Inflammatory macrophage (primary cell): ENCODE measurements at places on chromosomes 4 and X.

- peak; percentile 20 for DNase-seq
These were observed 395.2 kb downstream of the MID1IP1 start for GRCh38 chrX:39196192-39197102.

DNA sequence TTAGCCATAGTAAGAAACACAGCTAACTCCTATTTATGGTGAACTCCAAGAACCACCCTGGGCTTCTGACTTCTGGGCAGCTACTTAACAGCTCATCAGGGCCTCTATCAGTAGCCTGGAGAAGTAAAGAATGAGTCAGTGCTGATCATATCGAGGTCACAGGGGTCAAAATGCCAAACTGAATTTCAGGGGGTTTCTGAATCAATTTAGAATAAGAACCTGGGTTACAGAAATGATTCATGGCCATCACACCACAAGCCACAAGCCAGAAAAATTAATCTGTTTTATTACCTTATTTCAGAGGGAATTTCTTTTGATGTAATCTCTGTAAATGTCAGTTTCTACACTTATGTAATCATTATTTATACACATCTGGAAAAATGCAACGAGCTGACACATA lies 64.4 kb downstream of the CHST7 start:
- peak; percentile 16 for DNase-seq

- peak; percentile 47 for DNase-seq
These were observed 8.7 kb downstream of the RIPPLY1 start for GRCh38 chrX:106894392-106894909.

DNA sequence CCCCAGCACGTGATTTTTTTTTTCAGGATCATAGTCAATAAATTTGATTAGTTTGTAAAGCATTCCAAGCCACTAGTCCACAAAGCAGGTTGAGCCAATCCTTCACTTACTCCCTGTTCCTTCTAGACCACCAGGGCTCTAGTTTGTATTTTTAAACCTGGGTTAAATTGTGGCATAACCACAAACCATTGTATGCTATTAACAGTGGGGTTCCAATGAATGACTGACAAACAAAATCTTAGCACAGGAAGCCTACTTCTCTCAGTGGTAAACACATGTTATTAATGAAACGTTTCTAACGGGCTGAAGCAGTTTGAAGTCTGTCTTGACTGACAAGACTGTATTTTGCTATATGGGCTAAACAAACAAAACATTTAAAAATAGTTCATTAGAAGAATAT lies 48.6 kb upstream of the GYPA start:
- DNase-seq: no peak

- no peak for DNase-seq
These were observed 181.9 kb downstream of the SPRY1 start for GRCh38 chr4:123578276-123579029.

DNA sequence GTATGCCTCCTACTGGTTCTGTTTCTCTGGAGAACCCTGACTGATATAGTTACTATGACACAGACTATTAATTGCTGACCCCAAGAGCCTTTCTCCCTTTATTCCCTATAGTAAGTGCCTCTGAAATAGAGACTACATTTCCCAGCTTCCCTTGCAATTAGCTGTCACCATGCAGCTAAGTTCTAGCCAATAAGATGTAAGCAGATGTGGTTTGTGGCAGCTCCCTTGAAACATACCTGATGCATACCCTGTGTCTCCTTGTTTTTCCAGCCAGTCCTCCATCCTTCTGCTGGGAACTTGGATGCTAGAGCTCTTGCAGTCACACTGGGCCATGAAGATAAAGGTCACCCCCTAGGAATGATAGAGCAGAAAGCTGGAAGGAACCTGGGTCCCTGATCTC lies 9.7 kb upstream of the TMEM165 start:
- peak; percentile 10 for DNase-seq

DNA sequence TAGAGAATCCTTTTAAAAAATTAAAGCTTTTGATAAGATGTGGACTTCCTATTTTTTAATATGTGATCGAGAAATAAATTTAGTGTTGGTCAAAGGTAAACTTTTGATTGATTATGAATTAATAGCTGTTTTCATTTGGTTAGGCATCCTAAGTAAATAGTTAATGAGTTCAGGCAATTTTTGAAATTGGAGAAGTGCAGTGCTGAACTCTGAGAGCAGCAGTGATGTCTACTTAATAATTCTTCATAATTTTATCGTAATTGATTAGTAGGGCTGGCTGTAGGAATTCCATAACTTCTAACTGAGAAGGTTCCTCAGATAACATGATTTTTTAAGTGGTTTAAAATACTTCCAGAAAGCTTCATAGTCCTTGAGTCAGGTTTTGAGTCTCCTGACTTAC lies 1.5 kb downstream of the MND1 start:
- no peak for DNase-seq

DNA sequence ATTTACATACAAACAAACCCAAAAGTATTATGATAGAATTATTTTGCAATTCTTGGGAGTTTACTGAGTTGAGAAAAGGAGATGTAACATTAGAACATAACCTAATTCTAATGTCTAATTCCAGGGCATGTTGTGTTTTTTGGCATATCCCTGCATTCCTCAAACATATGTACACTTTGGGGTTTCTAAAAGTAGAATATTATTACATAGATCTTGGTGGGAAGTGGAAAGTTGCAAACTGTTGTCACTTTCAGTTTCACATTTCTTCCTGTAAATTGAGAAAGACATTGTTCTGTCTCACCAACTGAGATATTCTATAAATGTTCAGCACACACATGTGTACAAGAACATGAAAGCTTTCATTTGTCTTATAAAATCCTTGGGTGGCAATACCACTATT lies 24.4 kb upstream of the GBA3 start:
- peak; percentile 29 for DNase-seq

GRCh38 chr4:111639876-111640275 lies 505.4 kb upstream of the FAM241A start:
- DNase-seq: no peak

GRCh38 chr4:54683616-54684346 lies 26.0 kb downstream of the KIT start:
- peak; percentile 69 for DNase-seq

DNA sequence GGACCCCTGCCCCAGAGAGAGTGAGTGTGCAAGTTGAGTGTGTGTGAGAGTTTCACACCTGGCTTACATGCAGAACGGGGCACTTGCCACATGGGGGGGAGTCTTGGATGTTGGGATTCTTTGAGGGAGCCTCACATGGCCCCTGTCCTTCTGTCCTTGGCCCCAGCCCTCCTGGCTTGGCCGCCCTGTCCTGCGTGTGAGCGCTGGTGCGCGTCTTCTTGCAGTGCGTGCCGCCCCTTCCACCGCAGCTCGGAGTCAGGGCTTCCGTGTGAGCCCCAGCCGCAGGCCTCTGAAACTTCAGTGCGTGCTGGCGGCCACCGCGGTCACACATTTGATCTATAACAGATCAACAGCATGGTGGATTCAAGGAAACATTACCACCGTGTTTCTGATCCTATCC lies 30.1 kb upstream of the HGFAC start:
- DNase-seq: no peak

- DNase-seq: no peak
These were observed at the start of gene CFAP47 for GRCh38 chrX:35919536-35920309. CFAP47 (plus strand) TSS chrX:35919734; CDS start chrX:35919800, 66 bp downstream.

- no peak for DNase-seq
These were observed 334.5 kb upstream of the IGFBP7 start for GRCh38 chr4:57444671-57445070.
